ENCODE measurements at places on chromosomes 5 and 9.

DNA sequence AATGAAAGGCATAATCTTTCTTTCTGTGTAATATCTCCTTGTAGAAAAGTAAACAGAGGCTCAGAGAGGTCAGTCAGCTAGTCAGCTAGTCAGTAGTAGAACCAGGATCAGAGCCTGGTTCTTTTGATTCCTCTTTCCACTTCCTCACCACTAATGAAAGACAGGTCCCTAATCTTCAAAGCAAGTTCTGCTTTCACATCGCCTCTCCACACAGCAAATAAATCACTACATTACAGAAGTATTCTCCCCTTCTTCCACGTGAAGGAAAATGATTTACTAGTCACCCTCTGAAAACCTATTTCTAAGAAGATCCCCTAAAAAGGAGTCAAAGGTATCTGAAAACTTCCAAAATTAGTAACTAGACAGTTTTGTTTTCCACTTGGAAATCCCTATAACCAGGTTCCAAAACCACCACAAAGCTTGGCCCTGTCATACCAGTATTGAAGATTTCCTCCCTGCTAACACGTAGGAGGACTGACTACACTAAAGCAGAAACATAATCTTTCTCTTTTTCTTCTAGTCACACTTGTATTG lies 140.5 kb upstream of the TARS1 start:
- DNase-seq = peak; percentile 5

- DNase-seq = no peak
Measured at GRCh38 chr9:7783635-7784063, 15.9 kb downstream of the DMAC1 start.

GRCh38 chr9:16120231-16120641 lies 567.4 kb downstream of the CCDC171 start:
- no peak for DNase-seq

DNA sequence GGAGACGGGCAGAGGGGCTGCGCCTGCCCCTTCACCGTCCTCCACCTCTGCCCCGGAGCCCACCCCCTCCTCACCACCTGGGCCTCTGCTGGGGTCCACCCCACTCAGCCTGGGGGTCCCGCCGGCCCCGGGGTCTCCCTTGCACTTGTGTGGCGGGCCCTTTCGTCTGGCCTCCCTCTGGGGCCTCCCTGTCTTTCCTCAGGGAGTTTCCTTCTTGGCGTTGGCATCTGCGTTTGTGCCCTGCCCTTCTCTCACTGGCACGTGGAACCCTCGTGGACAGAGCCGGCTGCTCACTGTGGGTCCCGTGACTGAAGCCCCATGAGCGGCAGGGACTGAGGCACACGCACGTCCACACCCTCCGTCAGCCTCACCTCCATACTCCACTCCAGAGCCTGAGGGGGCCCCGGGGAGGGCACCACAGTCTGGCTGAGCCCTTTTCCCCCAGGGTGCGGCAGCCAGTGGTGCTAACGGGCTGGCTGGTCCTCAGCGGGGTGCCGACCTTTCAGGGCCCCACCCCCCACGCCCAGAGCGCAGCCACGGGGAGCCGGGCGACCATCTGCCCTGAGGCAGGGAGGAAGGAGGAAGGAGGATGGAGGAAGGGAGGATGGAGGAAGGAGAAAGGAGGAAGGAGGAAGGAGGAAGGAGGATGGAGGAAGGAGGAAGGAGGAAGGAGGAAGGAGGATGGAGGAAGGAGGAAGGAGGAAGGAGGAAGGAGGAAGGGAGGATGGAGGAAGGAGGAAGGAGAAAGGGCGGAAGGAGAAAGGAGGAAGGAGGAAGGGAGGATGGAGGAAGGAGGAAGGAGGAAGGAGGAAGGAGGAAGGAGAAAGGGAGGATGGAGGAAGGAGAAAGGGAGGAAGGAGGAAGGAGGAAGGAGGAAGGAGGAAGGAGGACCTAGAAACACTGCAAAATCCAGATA lies 53.0 kb upstream of the NRARP start:
- no peak for DNase-seq

- DNase-seq = no peak
Measured at GRCh38 chr5:147586832-147587231, 77.0 kb upstream of the DPYSL3 start.

DNA sequence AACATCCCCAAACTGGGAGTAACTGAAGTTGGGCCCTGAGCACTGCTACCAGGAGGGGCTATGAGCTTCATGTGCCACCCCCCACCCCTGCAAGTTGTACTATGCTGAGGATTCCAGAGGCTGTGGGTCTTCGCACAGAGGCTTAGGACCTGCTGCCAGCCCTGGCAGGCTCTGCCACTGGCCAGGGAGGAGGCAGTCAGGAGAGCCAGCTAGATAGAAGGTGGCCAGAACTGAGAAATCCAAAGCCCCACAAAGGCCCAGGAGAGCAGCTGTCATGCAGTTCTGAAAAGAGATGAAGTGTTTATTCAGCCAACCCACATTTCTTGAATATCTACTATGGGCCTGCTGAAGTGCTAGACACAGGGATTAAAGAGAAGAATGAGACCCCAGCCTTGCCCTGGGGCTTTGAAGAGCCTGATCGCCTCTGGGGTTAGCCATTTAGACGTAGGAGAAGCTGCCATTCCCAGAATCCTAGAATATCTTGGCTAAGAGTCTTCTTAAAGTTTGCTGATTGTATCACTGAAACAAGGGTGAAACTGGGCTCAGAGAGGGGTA lies 1.4 kb downstream of the ALAD start:
- no peak for DNase-seq

DNA sequence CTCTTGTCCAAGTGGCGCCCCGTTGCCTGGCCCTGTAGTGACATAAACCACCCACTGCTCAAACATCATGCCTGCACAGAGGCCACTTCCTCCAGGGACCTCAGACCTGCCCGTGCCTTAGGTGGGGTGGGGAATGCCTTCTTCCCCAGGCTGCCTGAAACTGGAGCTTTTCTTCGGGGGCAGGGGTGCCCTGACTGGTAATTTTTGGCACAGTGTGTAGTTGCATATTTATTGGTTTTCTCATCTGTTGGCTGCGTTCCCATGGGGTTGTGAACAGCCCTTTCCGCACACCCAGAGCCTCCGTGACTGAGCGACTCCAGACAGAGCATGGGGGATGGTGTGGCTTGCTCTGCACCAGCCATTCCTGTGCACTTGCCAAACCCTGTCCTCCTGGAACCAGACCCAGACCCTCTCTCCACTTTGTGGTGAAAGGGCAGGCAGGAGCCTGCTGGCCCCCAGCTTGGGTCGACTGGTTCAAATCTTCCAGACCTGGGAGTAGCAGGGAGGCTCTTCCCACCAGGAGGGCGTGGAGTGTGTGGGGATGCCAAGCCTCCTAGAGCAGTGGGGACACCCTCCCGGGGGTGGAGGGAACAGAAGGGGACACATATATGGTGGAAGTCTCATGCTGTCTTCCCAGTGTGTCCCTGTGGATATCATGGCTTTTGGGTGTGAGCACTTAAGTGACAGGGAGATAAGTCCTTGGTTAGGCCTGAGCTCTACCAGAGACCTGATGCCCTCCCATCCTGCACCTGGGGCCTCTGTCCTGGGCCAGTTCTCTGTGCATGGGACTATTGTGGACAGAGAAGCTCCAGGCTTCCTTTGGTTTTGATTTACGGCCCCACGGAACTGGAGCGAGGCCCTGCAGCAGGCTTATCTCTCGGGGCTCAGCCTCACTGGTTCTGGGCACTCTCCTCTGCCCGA lies 39.6 kb downstream of the WNK2 start:
- no peak for DNase-seq

GRCh38 chr9:37363124-37363523 lies 59.4 kb upstream of the GRHPR start:
- no peak for DNase-seq

- DNase-seq = no peak
Measured at GRCh38 chr9:77697238-77697984, 49.3 kb upstream of the GNA14 start.

- no peak for DNase-seq
Measured at GRCh38 chr9:98164912-98165311, 27.5 kb downstream of the CORO2A start.

DNA sequence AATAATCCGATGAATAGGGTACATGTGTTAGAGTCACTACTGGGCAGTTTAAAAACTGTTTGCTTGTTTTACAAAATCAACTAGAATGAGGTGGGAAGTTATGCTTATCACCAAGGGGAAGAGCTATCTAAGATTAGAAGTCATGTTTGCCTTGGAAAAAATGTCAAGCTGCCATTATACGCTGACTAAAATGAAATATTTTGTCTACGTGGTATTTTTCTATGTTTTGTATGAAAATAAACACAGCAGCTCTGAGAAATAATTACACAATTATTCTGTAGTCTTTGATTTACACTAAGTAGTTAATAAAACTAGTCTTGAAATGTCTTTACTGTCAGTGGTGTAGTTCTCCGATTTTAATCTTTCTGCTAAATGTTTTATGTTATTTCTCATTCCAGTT lies 241.9 kb upstream of the TARS1 start:
- DNase-seq = no peak

- no peak for DNase-seq
Measured at GRCh38 chr9:116219686-116220085, 66.1 kb downstream of the PAPPA start.

GRCh38 chr9:76166526-76166925 lies 227.7 kb downstream of the RFK start:
- DNase-seq = no peak
